Glutamatergic neuron (in vitro differentiated cells): ENCODE measurements at places on chromosomes 6 and 20.

DNA sequence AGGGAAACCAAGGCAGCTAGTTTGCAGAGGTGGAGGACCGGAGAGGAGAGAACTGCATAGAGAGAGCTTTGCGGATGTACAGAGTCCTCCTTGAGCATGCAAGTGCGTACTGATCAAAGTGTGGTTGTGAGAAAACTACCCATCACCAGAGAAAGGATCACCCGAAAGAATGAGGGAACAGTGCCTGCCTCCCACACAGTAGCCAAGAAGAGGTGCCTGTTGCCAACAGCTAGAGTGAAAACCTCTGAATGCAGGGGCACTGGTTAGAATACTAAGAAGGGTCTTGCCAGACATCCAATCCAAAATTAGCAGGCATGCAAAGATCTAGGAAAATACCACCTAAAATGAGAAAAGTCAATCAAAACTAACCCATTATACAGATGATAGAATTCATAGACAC, 166.6 kb upstream of the AKAP12 start:
- no peak for DNase-seq

- DNase-seq = no peak
These were observed 587.9 kb upstream of the FLRT3 start for GRCh38 chr20:14925300-14925699.

DNA sequence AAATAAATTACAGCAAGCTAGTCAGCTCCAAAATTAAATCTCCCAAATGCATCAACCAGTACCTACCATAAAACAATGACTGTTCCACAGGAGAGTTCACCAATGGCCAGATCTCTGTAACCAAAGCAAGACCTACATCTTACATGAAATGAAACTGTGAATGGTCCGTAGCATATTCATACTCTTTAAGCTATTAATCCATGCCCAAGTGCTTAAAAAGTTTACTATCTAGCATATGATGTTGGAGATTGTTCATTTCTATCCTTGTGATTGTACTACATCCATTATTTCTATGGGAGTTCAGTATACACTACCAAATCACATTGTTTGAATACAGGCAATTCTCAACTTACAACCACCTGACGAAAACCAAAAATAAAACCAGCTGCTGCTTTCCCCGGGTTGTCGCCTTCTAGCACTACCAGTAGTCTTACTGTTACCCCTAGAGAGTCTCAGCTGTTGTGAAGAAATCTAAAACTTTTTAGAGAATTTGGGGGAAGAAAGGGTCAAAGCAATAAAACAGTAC, 38.0 kb downstream of the HIVEP2 start:
- no peak for DNase-seq

DNA sequence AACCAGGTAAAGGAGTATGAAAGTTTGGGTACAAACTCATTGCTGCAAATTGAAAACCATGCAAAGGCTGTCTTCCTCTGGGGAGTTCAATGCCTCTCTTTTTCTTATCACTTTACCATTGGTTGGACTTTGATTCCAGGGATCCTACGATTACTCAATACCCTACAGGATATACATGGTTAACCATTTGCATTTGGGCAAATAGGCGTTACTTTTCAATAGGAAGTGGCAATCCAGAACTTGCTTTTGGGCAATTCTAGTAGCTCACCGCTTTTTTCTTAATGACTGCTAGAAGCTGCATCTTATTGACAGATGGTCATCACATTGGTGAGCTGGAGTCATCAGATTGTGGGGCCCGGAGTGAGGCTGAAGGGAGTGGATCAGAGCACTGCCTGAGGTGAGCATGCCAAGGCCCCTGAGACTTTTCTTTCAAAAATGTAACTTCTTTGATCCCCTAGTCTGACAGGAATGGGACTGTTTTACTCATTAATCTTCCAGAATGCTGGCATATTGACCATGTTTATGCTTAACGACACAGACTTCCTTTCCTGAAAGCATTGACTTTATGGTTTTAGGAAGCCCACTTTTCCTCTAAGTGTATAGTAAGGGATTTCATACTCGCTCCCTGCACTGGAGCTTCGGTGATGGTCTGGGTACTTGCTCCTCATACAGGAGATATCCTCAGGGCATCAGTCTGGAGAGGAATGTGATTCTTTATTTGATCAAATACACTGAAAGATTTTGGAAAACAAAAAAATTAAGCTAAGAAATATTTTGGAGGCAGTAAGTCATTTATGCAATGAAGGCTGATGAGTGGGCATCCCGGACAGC, at the start of gene CCR6:
CCR6 (plus strand) TSS at position 270 of the 831 bp plus-strand sequence. CDS start 13,039 bp downstream, outside the sequence.
- no peak for DNase-seq

- DNase-seq = no peak
These were observed 88.6 kb downstream of the FNDC1 start for GRCh38 chr6:159257846-159258245.

DNA sequence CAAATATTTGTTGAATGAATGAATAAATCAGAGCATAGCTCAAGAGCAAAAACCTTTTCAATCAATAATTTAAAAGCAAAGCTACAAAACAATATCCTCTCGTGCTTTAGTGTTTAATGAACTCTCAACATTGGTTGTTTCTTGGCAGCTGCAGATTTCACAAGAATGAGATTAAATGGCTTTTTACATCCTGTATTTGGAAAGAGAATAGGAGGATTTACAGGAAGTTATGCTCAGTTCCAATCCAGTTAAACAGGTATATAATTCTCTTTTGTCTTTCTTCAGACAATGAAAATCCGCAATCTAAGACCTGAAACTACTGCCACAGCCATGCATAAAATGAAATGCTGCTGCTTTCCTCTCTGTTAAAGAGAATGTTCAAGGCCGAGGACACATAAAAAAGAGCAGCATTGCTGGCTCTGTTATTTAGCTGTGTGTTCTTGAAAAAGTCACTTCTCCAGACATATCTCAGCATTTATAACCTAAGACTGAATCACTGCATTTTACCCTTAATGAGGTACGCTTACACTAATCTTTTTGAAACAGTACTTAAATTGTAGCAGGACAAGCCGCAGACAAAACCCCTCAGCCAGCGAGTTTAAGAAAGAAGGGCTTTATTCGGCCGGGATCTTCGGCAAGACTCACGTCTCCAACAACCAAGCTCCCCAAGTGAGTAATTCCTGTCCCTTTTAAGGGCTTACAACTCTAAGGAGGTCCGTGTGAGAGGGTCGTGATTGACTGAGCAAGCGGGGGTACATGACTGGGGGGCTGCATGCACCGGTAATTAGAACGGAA, 3.6 kb downstream of the C6orf52 start:
- no peak for DNase-seq

DNA sequence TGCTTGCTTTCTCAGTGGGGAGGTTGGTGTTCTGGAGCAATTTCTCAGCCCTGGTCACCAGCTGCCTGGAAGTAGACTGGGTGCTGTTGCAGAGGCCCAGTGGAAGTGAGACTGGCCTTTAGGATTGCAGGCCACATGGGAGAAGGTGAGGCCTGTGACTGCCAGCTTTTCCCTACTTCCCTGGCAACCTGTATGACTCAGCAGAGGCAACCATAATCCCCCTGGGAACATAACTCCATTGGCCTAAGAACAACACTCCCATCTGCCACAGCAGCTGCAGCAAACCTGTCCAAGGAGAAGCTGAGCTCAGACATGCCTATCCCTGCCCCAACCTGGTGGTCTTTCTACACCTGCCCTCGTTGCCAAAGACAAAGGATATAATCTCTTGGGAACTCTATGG, 473.5 kb upstream of the SPTLC3 start:
- DNase-seq = peak; percentile 31

- DNase-seq = no peak
These were observed 216.4 kb downstream of the C6orf118 start for GRCh38 chr6:165092881-165093595.

- no peak for DNase-seq
These were observed 3.8 kb downstream of the APCDD1L start for GRCh38 chr20:58511364-58511763.

DNA sequence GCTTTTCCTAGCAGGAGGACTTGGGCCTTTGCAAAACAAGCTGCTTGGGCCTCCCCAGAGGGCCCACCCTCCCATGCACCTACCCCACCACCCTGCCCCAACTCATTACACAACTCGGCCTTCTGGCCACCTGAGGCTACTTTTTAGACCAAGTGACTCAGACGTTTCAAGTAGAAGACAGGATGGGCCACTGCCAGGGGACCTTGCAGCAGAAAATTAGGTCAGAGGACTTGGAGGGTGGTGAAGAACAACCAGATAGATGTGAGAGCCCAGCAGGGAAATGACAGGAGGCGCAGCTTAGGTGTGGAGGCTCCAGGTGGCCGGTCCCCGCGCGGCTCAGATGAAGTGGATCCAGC, 1.4 kb downstream of the PPP1R3D start:
- DNase-seq = no peak

GRCh38 chr20:42093542-42094440, 475.6 kb upstream of the CHD6 start:
- no peak for DNase-seq

DNA sequence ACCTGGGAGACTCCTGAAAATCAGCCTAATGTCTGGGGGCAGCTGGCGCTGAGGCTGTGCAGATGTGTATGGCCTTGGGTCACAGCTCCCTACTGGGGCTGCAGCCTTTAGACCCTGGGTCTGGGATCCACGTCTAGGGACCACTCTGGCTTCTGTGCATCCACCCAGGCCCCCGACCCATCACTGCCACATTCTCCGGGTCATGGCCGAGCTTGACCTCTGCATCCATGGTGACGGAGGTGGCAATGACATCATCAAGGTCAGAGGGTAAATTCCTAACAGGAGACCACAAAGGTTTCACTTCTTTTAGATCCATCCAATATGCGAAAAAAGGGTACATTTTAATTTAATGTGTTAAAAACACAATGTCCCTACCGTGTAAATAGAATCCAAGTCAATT, 14.5 kb upstream of the PCMTD2 start:
- peak; percentile 3 for DNase-seq

GRCh38 chr6:52375780-52376556, 14.0 kb downstream of the PAQR8 start:
- no peak for DNase-seq

- no peak for DNase-seq
These were observed 14.3 kb upstream of the GOPC start for GRCh38 chr6:117616391-117617209.

DNA sequence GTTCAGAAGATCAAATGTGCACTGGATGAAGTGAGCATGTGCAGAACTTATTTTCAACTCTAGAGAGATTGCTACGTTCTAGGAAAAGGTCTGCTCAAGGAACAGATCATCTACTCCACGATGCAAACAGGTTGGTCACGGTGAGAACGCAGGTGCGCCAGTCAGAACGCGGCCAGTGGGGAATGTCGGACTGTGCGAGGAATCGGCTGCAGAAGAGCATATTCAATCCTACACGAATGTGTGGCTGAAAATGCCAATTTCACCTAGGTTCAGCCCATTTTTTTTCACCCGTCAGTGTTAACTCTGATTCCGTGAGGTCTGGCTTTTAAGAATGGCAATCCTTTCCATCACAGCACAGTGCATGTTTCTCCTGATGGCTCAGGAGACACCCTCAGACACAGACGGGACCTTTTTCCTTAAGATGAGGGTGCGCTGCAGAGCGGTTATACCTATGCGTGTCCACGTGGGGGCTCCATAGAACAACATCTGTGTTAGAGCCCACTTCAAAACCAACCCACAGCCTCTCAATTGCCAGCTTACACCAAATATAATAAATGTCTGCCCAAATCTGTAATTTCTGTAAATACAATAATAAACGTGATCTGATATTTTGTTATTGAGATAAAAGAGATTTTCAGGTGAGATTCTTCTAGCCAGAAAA, 250.4 kb downstream of the FOXA2 start:
- peak; percentile 72 for DNase-seq

- no peak for DNase-seq
These were observed 224.2 kb downstream of the ARHGAP18 start for GRCh38 chr6:129485746-129486145.

GRCh38 chr20:37823296-37823980, 79.5 kb upstream of the VSTM2L start:
- DNase-seq = no peak

GRCh38 chr6:81734081-81734480, 18.4 kb downstream of the TENT5A start:
- DNase-seq = no peak

DNA sequence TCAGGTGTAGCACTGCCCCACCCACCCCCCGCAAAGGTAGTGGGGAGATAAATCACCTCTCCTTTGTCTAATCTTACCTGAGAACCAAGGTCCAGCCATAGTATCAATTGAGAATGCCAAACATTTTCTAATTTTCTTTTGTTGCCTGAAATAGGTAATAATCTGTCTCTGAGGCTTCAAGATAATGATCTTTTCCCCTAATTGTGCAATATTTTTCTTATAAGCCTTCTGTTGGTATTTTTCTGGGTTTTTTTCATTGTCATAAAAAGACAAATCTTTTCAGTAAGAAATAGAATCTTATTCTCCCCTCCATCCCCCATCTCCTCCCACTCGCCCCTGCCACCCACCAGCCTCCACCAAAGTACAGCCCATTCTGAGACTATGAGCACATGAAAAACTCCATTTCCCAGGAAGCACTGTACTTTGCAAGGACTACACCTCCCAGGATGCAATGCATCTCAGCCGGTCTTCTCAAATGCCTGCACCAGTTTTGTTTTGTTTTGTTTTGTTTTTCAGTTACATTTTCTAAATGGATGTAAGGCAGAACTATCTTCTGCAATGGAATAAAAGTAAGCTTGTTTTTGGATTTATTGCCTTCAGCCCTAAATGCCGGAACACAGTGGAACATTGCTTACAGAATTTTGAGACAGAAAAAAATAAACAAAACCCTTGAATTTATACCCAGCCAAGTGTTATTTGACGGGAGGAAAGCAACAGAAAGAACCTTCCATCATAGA, 268.0 kb downstream of the TFAP2A start:
- DNase-seq = peak; percentile 20

- DNase-seq = no peak
These were observed 40.6 kb upstream of the NHSL1 start for GRCh38 chr6:138539876-138540275.

DNA sequence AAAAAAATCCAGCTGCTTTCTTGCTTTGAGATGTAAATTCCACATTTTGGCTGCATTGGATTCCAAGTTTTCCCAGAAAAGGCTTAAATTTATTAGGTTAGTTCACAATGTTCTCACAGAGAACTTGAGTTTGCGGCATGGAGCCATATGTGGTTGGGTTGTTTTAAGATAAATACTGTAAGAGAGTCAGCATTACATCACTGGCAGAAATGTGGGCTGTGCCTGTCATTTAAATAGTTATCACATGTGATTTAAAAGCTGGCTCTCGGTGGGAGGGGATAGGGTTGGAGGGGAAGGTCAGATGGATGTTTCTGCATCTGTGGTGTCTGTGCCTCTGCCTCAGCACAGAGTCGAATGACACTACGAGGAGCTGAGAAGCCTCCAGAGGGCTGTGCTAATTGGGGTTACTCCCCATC, 73.8 kb upstream of the SCP2D1 start:
- DNase-seq = peak; percentile 39

- DNase-seq = no peak
These were observed 425.9 kb upstream of the RNF217 start for GRCh38 chr6:124536157-124536841.

- DNase-seq = no peak
These were observed 84.1 kb upstream of the GJE1 start for GRCh38 chr6:142048593-142048980.
